Stimulated activated CD4-positive, alpha-beta T cell treated with anti-CD3 and anti-CD28 coated beads, Interleukin-1b, Interleukin-23, amount 100 ng/mL, for 1 hour (primary cell): ENCODE measurements at places on chromosomes 4 and X.

- DNase-seq, result no peak
Observed at GRCh38 chr4:15234116-15234855, 193.5 kb upstream of the C1QTNF7 start.

DNA sequence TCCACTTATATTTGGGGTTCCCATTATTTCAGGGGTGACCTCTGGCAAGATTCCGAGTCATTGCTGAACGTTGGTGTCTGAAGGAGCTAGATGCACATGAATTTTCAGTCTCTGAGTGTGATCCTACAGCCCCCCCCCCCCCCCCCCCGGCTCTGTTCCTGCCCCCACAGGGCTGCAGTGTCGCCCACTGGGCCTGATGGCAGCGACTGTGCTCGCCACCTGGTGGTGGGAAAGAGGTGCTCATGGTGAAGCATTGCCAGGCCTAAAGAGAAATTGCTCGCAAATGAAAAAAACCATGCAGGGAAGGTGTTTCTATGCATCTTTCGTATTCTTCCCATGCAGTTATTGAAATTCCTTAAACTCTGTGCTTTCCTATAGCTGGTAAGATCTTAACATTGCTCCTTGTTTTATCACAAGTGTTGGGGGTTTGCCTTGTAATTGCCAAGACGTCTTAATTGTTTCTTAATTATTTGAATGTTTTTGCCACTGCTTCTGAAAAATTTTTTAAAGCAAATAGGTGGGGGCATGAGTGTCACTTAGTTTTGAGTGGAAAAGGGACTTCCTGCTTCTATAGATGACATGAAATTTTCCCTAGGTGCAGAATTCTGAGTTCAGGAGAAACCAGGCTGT is 63.2 kb downstream of the CLDN22 start:
- no peak for DNase-seq

- DNase-seq, result no peak
Observed at GRCh38 chr4:137651128-137651527, 118.8 kb upstream of the PCDH18 start.

- no peak for DNase-seq
Observed at GRCh38 chrX:151725338-151725614, 9.3 kb upstream of the CNGA2 start.

GRCh38 chr4:139887962-139888735 is 222.5 kb downstream of the MGST2 start:
- no peak for DNase-seq

- DNase-seq, result no peak
Observed at GRCh38 chr4:95507147-95507546, 41.6 kb downstream of the UNC5C start.

- no peak for DNase-seq
Observed at GRCh38 chrX:17932781-17933180, 71.7 kb upstream of the RAI2 start.

DNA sequence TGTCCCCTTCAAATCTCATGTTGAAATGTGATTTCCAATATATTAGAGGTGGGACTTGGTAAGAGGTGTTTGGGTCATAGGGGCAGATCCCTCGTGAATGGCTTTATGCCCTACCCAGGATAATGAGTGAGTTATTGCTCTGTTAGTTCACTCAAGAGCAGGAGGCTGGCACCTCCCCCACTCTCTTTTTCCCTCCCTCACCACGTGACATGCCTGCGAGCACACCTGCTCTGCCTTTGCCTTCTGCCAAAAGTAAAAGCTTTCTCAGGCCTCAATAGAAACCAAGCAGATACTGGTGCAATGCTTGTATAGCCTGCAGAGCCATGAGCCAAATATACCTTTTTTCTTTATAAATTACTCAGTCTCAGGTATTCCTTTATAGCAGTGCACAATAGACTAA is 286.3 kb upstream of the UGT8 start:
- no peak for DNase-seq

DNA sequence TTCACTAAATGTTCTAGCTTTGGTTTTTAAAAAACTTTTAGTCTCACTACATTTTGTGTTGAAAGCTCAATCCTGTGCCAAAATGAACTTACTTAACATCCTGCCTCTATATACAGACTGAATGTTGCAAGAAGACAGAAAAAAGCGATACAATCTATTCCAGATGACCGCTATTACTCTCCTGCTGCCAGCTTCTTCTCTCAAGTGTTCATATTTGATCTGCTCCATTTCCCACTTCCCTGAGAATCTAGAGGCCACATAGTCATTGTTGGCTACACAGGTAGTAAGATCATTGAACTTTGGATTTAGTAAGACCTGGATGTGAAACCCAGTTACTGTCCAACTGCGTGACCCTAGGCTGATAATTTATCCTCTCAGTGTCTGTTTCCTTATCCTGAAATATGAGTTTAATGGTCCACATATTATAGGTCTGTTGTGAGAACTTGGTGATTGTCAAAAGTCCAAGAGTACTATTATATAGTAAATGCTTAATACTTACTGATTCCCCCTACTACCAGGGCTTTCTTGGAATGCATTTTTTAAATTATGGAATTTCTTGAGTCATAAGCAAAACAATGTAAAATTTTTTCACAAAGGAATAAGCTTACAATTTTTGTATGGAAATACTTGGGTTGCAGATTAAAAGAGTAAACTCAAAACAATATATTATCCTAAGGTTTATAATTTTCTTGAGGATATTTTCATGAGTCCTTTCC is 976.8 kb upstream of the ADGRL3 start:
- DNase-seq, result no peak

- DNase-seq, result no peak
Observed at GRCh38 chr4:168021666-168022065, 70.7 kb upstream of the ANXA10 start.

DNA sequence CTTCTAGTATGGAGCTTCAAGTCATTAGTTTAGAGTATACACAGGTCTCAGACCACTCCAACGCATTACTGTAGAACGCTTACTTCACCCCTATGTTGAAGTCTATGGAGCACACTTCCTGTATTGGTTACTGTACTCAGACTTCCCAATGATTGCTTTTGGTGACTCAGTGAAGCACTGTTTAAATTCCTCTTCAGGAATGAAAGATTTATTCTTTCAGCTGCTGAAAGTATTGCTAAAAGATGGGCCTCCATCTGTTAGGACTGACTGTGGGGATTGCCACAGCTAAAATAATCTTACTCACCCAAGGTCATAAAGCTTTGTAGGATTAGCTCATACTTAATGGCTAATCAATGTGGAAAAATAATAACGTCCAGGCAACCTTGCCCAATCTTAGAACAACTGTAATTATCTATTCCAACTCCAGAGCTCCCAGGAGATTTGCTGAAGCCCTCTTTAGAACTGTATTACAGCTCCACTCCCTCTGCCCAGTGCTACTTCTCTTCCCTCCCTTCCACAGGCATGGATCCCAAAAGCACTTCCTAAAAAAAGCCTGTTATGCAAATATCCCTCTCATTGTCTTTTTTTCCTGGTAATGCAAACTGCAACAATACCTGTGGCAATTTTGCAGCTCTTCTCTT is 281.9 kb upstream of the HS3ST1 start:
- DNase-seq, result no peak

- no peak for DNase-seq
Observed at GRCh38 chr4:32129967-32130366, 1409.8 kb downstream of the PCDH7 start.

DNA sequence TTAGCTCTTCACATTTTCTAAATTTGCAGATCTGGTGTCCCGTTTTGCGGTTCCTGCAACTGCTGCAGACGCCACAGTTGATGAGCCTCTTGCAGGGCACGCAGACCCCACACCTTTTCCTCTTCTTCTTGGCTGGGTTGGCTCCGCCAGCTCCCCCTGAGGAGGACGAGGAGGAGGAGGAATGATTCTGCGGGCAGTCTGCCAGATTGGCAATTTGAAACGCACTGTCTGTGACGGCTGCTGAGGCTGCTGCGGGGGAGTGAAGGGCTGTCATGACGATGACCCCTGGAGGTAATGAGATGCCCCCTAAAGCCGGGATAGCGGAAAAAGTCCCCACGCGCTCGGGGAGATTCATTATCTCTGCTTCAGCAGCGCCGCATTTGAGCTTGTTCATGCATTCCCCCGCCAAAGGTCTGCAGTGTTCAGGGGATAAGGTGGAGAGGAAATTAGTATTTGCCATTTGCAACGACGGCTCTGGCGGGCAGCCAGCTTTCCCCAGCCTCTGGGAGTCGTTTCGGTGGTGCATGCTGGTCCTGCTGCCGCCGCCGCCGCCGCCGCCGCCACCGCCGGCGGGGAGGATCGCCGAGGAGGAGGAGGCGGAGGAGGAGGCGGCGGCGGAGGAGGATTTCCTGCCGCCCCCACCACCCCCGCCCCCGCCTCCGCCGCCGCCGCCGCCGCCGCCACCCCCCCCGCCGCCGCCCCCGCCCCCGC is 3.8 kb downstream of the CXXC4 start:
- peak; percentile 11 for DNase-seq

DNA sequence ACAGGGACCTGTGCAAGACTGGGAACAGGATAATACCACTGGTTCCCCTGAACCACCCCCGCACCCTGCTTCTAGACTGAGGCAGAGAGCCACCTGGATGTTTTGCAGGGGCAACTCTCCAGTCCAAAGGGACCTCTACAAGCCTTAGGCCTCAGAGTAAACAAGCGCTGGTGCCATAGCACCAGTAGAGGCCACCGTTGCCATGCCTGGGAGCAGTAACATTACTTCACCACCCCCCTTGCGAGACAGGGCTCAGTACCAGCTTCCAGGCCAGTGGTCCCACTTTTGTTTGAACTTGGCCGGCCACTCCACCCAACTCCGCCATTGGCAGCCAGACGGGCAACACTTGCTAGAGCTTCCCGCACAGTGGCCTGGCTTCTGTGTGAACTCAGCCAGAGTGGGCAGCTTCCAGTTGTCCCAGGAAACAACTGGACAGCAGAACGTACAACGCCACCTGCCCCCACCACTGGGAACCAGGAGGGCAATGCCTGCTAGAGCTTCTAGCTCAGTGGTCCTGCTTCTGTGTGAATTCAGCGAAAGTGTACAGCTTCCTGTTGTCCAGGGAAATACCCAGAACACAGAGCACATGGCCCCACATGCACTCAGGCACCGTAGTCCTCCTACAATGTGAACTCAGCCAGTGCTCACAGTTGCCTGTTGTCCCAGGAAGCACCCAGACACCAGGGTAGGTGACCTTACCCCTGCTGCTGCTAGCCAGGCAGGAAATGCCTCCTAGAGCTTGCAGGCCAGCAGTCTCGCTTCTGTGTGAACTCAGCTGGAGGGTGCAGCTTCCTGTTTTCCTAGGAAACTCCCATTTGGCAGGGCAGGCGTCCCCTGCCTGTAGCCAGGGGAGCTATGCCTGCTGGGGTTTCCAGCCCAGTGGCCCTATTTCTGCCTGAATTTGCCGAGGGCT is 39.9 kb upstream of the PCDH19 start:
- DNase-seq, result no peak
